ENCODE measurements at places on chromosomes 13 and 19.

DNA sequence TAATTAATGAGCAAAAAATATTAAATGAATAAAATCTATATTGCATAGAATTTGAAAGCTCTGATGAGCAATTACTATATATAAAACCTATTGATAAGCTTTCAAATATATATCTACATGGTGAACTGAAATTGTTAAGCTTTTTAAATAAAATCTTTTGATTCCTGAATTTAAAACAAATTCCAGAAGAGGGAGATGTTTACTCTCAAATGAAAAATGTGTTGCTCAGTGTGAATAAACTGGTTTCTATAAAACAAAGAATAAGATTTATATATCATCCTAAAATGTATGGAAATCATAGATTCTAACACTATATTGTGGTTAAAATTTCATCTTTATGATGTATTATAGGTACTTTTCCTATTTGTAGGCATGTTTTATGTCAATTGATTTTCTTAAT is 171.5 kb upstream of the SLITRK6 start:
- DNase-seq, result no peak

GRCh38 chr13:68030152-68030809 is 800.1 kb upstream of the PCDH9 start:
- no peak for DNase-seq

DNA sequence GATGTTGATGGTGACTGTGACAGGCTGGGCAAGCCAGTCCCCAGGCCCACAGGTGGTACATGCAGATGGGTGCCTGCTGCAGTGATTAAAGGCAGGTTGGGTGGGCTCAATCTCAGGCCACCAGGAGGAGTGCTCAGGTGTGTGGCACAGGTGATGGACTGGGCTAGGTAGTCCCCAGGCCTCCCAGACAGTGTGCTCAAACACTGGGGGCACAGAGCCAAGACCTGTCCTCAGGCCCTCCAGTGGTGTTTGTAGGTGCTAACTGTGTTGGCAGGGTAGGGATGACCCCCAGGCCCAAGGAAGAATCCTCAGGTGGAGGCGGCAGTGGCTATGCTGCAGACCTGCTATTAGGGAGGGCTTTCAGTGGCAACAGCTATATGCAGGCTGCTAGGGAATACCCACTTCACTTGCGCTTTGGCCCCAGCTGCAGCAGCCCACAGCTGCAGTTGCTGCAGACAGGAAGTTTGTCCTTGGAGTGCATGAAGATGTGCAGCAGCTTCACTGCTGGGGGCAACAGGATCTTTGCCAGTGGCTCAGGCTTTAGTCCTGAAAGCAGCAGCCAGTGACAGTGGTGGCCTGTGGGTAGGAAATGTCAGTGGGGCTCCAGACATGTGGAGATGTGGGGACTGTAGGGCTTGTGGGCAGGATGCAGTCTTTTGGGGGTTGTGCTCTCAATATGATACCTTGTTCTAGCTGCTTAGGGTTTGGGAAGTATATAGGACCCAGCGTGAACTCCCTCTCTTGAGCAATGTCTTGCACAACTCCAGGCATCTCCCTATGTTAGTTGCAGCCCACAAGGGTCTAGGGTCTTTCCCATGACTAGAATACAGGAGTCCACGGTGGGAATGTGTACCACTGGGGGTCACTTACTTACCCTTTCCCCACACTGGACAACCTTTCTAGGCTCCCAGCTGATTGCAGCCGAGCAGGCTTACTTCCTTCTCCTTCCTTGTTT is 54.1 kb upstream of the MLNR start:
- DNase-seq, result no peak

- no peak for DNase-seq
These were observed 16.3 kb downstream of the LEUTX start for GRCh38 chr19:39795001-39795400.

- DNase-seq, result no peak
These were observed 19.8 kb upstream of the KLHL1 start for GRCh38 chr13:70128098-70128497.

- no peak for DNase-seq
These were observed 125.7 kb upstream of the NBEA start for GRCh38 chr13:34816245-34816884.
